ENCODE measurements at places on chromosomes 1 and 21.

DNA sequence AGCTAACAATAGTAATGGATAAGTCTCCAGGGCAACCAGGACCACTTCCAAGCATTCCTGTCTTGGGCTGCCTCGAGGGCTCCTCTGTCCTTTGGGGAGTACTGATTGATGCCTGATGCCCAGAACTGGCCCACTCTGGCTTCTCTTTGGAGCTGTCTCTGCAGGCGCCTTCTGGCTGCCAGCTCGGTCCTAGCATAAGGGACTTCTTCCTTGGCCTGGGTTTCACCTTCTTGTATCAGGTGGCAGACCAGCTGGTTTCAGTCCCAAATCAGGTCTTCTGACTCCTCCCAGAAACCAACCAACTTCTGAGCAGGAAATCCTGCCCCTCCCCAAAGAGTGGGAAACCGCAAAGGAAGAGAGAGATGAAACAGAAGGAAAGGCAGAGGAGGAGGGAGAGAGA, 10.6 kb downstream of the G0S2 start:
- no peak for DNase-seq

DNA sequence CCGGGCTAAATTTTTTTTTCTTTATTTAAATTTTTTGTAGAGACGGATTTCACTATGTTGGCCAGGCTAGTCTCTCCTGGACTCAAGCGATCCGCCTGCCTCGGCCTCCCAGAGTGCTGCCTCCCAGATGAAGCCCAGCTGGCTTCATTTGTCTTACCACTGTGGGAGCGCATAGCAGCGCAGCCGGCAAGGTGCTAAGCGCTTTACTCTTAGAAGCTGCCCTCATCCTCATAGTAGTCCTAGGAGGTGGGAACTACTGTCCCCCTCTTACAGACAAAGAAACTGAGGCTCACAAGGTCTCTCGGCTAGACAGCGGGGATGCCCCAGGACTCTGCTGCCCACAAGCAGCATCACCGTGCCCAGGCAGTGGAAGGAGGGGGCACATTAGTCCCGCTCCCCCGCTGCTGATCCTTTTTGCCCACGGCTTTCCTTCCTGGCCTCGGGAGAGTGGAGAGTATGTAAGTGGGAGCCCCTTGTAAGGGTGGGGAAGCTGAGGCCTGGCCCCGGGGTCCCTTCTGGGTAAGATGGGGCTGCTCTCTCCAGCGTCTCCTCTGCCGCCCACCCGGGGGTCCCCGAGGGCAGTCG, 726 bp downstream of the TMEM54 start:
- DNase-seq, result no peak

GRCh38 chr1:218754477-218754876, 409.3 kb downstream of the TGFB2 start:
- DNase-seq, result no peak

- no peak for DNase-seq
Measured at GRCh38 chr1:211630236-211631081, 45.0 kb downstream of the NEK2 start.

Measured in NCI-H1048 (cell line).